ENCODE measurements at places on chromosomes 6 and 20. TPM values are rescaled to one million over a fixed set of nuclear protein-coding genes. Genes with fewer than 3 reads are reported as not detected.

DNA sequence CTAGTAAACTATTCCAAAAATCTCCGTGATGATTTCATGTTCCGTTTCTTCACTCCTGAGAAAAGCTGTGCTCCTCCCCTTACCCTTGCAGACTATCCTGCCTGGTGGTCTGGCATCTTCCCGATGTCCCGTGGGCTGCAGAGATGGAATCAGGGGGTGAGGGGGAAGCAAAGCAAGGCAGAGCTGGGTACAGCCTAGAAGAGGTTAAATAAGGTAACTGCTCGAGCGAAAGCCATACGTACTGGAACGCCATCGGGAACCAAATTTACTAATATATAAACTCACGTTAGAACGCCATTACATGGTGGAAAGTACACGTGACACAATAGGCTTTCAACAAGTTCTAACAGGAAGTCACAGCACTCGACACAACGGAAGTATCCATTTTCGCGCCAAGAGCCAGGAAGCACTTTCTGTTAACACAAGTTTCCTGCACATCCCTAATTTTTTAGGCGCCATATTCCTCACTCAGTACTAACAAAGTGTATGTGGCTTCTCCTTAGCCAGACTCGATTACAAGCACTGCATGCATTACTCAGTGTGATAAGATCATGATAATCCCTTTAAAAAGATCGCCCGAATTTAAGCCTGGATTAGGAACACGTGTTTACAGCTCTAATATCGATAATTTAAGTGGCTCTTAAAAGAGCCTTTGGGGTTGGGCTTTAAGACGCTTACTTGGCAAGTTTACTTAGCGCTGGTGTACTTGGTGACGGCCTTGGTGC lies 101.6 kb upstream of the PRSS16 start:
- H3K36me3 ChIP-seq, result no peaks in the 10 kb centered on the region
- H3K27ac ChIP-seq, result peak overlapping the region; percentile 86
- no peaks in the 10 kb centered on the region for H3K27me3 ChIP-seq
- peak overlapping the region; percentile 54 for H3K4me3 ChIP-seq

DNA sequence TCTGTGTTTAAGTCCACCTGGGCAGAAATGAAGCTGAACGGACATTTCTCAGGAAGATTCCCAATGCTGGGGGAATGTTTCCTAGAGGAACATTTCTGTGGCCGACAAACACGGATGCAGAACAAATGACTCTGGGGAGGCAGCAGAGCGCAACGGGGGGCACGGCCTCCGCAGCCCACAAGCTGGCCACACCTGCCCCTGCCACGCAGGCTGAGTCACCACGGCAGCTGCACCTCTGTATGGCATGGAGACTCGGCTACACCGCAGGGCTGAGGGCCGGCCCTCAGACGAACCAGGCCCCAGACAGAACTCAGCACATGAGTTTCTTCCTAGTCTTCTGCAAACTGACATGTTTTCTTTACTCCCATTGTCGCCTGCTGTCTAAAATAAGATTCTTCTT lies 10.0 kb upstream of the PRR18 start:
- peaks cover 21% of the 10 kb centered on the region for H3K36me3 ChIP-seq
- H3K4me3 ChIP-seq, result no peak overlapping the region
- H3K27ac ChIP-seq, result no peak overlapping the region
- no peaks in the 10 kb centered on the region for H3K27me3 ChIP-seq
- H3K4me1 ChIP-seq, result peaks cover 5% of the 10 kb centered on the region

DNA sequence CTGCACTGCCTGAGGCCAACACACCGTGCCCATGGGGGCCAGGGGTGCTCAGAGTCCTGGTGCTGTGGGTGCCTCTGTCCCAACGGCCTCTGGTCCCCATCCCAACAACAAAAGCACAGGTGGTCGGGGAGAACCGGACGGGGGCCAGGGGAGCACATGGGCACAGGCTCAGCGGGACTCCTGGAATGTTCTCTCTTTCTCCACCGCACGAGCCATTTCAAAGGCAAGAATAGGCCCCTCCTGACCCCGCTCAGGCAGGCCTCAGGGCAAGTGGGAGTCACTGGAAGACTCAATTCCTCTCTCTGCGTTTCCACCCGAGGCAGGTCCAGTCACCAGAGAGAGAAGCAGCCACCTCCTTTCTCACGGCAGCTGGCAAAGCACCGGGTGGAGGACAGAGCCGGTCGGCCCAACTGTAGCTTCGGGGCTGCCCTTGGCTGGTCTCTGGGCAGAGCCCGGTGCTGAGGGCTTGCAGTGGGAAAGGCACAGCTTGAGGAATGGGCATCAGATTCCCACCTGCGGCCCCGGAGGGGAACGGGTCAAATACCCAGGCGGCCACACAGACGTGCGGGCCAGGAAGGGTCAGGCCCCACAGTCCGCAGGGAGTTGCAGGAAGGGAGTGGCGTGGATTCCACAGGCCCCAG lies 55.2 kb downstream of the KCNQ2 start:
- H3K27ac ChIP-seq, result no peak overlapping the region
- H3K27me3 ChIP-seq, result no peaks in the 10 kb centered on the region
- no peaks in the 10 kb centered on the region for H3K4me1 ChIP-seq
- no peak for DNase-seq
- no peak overlapping the region for H3K4me3 ChIP-seq

- no peaks in the 10 kb centered on the region for H3K27me3 ChIP-seq
- H3K36me3 ChIP-seq, result no peaks in the 10 kb centered on the region
- H3K27ac ChIP-seq, result no peak overlapping the region
- no peak overlapping the region for H3K4me3 ChIP-seq
Measured at GRCh38 chr6:156741287-156742073, 35.7 kb upstream of the ARID1B start.

GRCh38 chr6:827431-827830 lies 134.5 kb upstream of the EXOC2 start:
- no peak overlapping the region for H3K4me3 ChIP-seq
- no peaks in the 10 kb centered on the region for H3K27me3 ChIP-seq
- H3K27ac ChIP-seq, result no peak overlapping the region
- DNase-seq, result no peak

- peaks cover 39% of the 10 kb centered on the region for H3K4me1 ChIP-seq
- no peak for DNase-seq
- H3K36me3 ChIP-seq, result no peaks in the 10 kb centered on the region
- no peaks in the 10 kb centered on the region for H3K27me3 ChIP-seq
Measured at GRCh38 chr6:36442103-36442670, 467 bp downstream of the PXT1 start.

GRCh38 chr6:134634966-134635365 lies 314.9 kb downstream of the ALDH8A1 start:
- no peak for DNase-seq
- H3K4me1 ChIP-seq, result peaks cover 9% of the 10 kb centered on the region
- no peaks in the 10 kb centered on the region for H3K36me3 ChIP-seq
- no peak overlapping the region for H3K27ac ChIP-seq
- no peaks in the 10 kb centered on the region for H3K27me3 ChIP-seq
- H3K4me3 ChIP-seq, result no peak overlapping the region

DNA sequence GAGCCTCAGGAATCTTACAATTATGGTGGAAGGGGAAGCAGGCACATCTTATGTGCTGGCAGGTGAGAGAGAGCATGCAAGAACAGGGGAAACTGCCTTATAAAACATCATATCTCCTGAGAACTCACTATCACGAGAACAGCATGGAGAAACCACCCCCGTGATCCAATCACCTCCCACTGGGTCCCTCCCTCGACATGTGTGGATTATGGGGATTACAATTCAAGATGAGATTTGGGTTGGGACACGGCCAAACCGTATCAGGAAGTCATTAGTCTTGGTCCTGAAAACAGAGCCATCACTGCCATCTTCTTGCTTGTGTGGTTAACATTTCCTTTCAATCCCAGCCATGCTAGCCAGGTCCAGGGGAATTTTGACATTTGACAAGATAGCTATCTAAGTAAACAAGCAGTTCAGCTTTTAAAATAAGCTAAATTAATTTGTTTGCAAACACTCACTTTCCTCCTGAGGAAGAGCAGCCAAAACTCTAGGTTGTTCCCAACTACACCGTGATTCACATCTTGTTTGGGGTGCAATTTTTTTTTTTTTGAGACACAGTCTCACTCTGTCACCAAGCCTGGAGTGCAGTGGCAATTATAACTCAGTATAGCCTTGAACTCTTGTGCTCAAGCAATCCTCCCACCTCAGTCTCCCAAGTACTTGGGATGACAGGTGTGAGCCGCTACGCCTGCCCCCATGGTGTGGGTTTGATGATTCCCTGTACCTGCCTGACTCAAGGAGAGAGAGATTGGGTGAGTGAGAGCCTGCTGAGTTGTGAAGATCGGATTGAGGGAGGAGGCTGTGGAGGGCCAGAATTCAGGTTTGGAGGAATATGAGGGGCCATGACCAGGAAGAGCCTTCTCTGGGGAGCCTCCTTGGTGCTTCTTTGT lies 13.0 kb upstream of the PPP1R14C start:
- H3K4me3 ChIP-seq, result no peak overlapping the region
- H3K4me1 ChIP-seq, result no peaks in the 10 kb centered on the region
- no peak overlapping the region for H3K27ac ChIP-seq
- no peaks in the 10 kb centered on the region for H3K27me3 ChIP-seq

DNA sequence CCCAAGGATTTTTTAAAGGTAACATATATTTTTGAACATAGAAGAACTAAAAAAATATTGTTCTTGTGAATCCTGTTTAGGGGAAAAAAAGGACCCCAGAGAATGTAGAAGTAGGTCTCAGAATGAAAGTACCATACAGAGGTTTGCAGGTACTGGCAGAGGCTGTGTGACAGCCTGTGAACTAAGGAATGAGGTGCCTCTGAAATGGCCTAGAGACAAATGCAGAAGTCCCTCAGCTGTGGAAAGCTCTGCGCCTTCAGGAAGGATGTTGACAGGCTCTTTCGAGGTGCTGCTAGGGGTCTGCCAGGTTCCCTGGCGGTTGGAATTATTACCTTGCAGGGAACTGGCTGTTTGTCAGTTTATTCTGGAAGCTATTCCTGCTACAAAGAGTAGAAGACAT lies 8.6 kb upstream of the TUBB2B start:
- no peaks in the 10 kb centered on the region for H3K36me3 ChIP-seq
- H3K4me1 ChIP-seq, result peaks cover 10% of the 10 kb centered on the region
- no peak for DNase-seq
- no peak overlapping the region for H3K27ac ChIP-seq

DNA sequence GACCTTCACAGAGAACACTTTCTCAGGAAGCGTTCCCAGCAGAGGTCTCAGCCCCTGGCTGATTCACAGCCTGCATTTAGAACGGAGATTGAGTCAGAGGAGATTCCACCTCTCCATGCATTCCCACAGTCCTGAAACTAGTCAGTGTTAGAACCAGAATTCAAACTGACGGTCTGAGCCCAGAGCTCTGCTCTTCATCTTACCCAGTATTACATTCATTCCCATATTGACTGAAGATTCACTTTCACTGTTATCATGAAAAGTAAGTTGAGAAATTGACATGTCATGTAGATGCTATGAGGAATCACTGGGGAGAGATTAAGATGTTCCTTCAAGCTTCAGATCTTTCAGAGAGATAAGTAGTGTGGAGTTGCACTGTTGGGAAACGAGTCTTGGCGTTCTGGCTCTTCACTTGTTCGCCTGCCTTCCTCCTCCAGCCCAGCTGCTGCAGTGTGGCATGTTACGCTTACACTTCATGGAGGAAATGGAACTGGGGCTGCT lies 28.3 kb downstream of the MAS1 start:
- no peaks in the 10 kb centered on the region for H3K36me3 ChIP-seq
- H3K4me3 ChIP-seq, result no peak overlapping the region
- DNase-seq, result no peak
- no peaks in the 10 kb centered on the region for H3K27me3 ChIP-seq
- no peaks in the 10 kb centered on the region for H3K4me1 ChIP-seq
- no peak overlapping the region for H3K27ac ChIP-seq

GRCh38 chr20:33656010-33656782 lies 5.9 kb upstream of the C20orf144 start:
- DNase-seq, result no peak
- no peak overlapping the region for H3K4me3 ChIP-seq
- H3K27me3 ChIP-seq, result no peaks in the 10 kb centered on the region
- H3K36me3 ChIP-seq, result peaks cover 14% of the 10 kb centered on the region
- H3K27ac ChIP-seq, result no peak overlapping the region

DNA sequence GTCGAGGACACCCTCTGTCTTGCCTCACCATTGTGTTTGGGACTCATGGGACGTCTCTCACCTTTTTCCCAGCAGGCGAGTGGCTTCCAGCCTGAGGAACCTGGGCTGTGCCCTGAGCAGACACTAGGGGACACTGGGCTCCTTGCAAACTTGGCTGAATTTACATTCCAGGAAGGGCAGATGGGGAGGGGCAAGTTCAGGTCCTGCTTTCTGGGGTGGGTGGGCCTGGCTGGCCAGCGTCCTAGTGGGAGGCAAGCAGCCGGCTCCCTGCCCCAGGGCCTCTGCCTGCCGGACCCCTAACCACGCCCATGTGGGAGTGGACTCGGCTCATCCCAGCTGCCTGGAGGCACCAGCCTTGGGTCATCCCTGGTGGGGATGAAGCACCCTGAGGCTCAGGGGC lies 48.2 kb upstream of the MLN start:
- H3K36me3 ChIP-seq, result no peaks in the 10 kb centered on the region
- no peak for DNase-seq
- no peak overlapping the region for H3K27ac ChIP-seq

- no peaks in the 10 kb centered on the region for H3K36me3 ChIP-seq
- no peak overlapping the region for H3K27ac ChIP-seq
Measured at GRCh38 chr6:21521276-21521675, 72.3 kb upstream of the SOX4 start.

DNA sequence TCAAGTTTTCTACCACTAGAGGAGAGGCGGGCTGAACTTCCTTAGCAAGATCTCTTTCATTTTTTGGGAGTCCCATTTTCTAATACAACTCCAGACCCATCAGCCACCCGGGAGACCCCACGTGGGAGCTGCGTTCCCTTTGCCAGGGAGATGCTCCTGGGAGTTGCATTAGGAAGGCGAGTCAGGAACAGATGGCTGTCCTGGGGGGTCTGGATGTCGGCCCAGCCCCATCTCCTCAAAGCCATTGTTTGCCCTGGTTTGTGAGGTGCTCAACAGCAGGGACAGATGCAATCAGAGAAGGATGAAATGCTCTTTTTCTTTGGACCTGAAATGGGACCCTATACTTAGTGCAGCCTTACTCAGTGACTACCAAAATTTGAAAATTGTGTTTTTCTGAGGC lies 39.4 kb downstream of the CARMIL1 start:
- no peak for DNase-seq
- H3K36me3 ChIP-seq, result no peaks in the 10 kb centered on the region
- no peaks in the 10 kb centered on the region for H3K27me3 ChIP-seq
- no peak overlapping the region for H3K4me3 ChIP-seq

DNA sequence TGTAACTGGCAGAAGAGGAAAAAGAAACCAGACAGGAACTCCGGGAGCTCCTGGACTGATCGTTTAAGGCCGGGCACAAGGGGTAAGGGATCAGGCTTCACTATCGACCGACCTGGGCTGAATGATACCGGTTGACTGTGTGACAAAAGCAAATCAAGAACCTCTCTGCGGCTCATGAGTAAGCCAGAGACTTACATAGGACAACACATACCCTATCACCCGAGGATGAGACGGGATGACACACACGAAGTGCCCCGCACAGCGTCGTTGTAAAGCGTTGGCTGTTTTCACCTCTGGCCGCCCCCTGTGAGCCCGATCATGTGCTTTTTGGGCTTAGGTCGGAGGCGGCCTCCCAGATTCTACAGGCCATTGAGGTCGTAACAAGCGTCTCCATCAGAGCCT lies 695 bp upstream of the TGIF2 start:
- DNase-seq, result no peak
- H3K36me3 ChIP-seq, result no peaks in the 10 kb centered on the region
- peak overlapping the region; percentile 91 for H3K4me3 ChIP-seq
- peaks cover 33% of the 10 kb centered on the region for H3K4me1 ChIP-seq
- peak overlapping the region; percentile 94 for H3K27ac ChIP-seq
- no peaks in the 10 kb centered on the region for H3K27me3 ChIP-seq

The MUCL3 gene
- total RNA-seq, result not detected

The MMP24 gene
- total RNA-seq, result 3.8 TPM

The C20orf96 gene
- 2.4 TPM for total RNA-seq

The METTL24 gene
- total RNA-seq, result 1.2 TPM

The LCA5 gene
- total RNA-seq, result 2.7 TPM

The DNMT3B gene
- 0.44 TPM for total RNA-seq

The APOM gene
- total RNA-seq, result 1.0 TPM

The CD93 gene
- total RNA-seq, result 35.7 TPM

The GABRR2 gene
- 0.33 TPM for total RNA-seq

The MEP1A gene
- not detected for total RNA-seq
